ENCODE measurements at places on chromosomes 5 and 9. TPM values are rescaled to one million over a fixed set of nuclear protein-coding genes. Genes with fewer than 3 reads are reported as not detected.

DNA sequence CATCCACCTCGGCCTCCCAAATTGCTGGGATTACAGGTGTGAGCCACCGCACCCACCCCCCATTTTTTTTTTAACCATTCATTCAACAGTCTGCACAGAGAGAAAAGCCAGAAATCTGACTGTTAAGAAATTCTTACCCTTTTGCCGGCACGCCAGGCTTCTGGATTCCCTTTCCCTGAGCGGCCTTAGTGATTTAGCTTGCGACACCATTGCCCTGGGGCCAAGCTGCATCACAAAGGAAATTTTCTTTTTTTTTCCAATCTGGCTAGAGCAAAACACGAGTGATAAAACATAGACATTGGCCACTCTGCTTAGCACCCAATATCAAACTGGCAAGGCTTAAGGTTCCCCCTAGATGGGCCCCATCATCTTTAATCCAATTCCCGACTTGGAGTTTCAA is 21.2 kb upstream of the ATOSB start:
- peak; percentile 39 for DNase-seq

- DNase-seq: no peak
Measured at GRCh38 chr5:163193886-163194285, 243.5 kb upstream of the CCNG1 start.

- DNase-seq: peak; percentile 60
Measured at GRCh38 chr9:4666042-4666699, at the start of gene SPATA6L. Gene SPATA6L (minus strand): TSS chr9:4666480. CDS start chr9:4666250, 230 bp downstream.

DNA sequence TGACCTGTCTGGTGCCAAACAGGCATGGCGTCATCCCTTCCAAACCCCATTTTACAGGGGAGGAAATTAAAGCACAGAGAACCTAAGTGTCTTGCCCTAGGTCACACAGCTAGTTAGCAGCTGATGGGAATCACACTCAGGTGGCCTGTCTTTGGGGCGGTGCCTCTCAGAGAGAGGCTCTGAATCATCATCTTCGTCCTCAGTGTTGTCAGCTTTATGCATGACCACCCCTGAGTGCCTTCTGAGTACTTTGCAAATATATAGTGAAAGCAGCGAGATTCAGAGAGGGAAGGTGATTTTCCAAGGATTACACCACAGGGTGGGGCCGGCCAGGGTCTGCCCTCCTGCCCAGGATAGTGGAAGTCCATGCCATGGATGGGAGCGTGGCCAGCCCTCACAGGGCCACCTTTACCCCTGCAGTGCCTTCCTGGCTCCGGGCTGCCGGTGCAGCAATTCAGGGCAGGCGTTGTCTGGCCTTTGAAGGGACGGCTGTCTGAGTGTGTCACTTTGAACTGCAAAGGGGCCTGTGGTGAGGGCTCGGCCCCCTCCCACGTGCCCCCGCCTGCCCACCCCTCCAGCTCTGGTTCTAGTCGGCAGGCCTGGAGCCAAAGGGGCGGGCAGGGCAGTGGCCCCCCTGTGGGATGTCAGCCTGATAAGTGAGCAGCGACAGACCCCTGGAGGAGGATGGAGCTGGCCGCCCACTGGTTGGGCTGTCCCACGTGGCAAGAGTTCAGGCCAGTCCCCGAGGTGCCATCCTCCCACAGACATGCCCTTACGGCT is 16.9 kb downstream of the LMX1B start:
- DNase-seq: no peak

GRCh38 chr5:116566251-116566650 is 8.4 kb downstream of the SEMA6A start:
- DNase-seq: no peak

DNA sequence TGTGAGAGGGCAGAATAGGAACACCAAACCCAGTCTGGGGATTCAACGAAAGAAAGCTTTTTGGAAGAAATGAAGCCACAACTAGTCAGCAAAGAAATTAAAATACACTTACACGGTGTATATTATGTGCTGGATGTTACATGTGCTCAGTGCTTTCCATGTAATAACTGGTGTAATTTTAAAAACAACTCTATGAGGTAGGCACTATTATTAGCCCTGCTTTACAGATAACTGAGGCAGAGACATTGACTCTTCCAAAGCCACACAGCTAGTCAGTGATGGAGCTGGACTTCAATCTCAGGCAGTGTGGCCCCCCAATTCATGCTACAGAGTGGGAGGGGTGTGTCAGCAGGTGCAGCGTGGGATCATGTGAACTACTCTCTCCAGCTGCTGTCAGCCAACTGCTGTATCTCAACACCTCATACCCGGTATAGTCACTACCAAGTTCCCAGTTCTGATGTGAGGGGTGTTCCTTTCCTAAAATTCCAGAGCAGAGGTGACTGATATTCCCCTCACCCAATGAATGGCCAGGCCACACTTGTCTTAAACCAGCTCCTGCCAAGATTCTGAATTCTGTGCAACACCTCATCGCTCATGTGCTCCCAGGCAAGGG is 33.8 kb upstream of the TJP2 start:
- no peak for DNase-seq

DNA sequence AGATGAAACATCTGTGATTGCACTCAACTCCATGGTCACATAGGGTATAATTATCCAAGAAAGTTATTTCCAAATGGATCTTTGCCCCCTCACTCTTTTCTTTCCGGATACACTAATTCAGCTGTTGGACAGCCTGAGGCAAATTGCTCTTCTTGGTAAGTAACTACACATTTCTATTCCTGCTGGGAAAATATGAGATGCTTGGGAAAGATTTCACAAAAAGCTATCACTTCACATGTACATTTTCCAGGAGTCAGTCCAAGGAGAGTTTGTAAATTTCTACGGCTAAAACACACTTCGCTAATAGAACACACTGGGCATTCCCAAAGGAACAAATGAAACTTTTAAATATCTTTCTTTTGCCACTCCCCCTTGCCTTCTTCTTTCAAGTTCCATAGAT is 123.0 kb upstream of the GRIA1 start:
- peak; percentile 8 for DNase-seq

ARHGEF37 gene
- 0.29 TPM for total RNA-seq

DRD1 gene
- total RNA-seq: not detected

PPP1R26 gene
- total RNA-seq: 0.24 TPM

DNA sequence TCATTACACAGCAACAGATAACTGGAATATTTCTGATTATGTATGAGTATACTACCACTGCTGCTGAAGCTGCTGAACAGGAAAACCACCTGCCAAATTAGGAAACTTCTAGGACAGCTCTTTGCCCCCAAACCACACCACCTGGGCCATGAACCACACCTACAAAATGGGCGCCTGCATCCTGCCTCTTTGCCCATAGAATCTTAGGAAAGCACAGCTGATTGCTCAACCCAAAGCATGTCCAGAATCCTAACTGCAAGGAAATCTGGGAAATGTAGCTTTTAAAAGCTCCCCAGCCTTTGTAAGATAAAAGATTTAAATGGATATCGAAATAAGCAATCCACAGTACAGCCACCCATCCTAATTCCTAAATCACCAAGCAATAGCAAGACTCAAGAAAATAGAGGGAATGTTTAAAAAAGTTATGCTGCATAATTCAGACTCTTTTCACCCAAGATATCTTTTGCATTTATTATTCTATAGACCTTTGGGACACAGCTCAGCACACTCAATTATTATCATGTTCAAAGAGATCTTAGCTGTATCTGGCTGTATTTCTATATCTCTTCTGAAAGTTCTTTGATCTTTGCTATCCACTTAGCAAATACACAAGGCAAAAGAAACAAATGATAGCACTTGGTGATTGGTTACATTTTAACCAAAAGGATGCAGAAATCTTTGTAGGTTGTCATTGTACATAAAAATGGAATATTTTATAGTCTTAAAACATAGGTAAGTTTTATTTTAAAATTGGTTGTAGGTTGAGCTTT is 6.8 kb upstream of the C9orf152 start:
- no peak for DNase-seq

DNA sequence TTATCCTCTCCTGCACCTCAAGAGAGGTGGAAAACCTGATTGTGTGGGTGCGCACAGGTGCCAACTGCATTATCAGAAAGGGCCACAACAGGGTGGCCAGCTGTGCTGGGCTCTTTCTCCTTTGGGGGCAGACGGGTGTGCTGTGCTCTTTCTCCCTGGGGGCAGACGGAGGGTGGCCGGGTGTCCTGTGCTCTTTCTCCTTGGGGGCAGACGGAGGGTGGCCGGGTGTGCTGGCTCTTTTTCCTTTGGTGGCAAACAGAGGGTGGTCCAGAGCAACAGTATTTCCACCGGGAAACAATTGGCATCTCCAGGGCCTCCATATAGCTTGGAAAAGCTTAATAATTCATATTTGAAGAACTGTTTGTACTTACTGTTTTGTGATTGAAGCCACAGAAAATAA is 6.8 kb downstream of the LMX1B start:
- no peak for DNase-seq

CYLC2 gene
- not detected for total RNA-seq

OCLN gene
- 0.59 TPM for total RNA-seq

SHISAL2B gene
- total RNA-seq: not detected

SLC35D2 gene
- 21.3 TPM for total RNA-seq

CACFD1 gene
- total RNA-seq: 2.4 TPM

DNA sequence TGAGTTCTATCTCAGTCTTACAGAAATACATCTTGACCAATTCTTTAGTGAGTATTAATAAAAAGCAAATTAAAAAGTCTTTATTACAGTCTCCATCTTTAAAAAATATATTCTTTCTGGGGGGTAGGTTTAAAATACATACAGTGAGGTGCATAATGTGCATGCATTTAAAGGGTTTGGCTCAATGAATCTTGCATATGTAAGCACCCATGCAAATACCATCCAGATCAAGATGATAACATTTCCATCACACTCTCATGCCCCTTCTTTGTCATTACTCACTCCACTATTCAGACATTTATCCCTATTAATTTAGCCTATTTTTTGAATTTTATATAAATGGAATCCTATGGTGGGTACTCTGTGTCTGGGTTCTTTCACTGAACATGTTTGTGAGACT is 113.0 kb downstream of the APBA1 start:
- no peak for DNase-seq

DNA sequence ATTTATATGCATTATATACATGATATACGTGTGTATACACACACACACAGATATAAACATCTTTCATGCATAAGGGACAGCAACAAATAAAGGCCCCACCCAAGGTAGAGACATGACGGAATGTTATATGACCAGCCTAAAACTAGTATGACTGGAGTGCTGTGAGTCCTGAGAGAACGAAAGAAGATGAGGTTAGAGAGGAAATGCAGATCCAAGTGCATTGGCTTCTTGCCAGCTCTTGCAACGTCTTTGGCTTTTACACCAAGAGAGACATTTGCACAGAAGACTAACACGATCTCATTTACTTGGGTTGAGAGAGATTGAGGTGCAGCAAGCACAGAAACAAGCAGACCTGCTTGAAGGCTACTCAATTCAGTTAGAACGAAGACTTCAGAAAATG is 23.0 kb downstream of the CDH10 start:
- DNase-seq: no peak

BARX1 gene
- not detected for total RNA-seq

- peak; percentile 46 for DNase-seq
Measured at GRCh38 chr5:142611154-142611553, 74.7 kb downstream of the FGF1 start.

GRCh38 chr5:156641686-156642085 is 208.4 kb upstream of the PPP1R2B start:
- DNase-seq: no peak

- DNase-seq: peak; percentile 35
Measured at GRCh38 chr5:150111122-150111521, 24.8 kb upstream of the CSF1R start.

TTC16 gene
- total RNA-seq: not detected

- DNase-seq: no peak
Measured at GRCh38 chr9:29126783-29127182, 1553.5 kb upstream of the C9orf72 start.

DNA sequence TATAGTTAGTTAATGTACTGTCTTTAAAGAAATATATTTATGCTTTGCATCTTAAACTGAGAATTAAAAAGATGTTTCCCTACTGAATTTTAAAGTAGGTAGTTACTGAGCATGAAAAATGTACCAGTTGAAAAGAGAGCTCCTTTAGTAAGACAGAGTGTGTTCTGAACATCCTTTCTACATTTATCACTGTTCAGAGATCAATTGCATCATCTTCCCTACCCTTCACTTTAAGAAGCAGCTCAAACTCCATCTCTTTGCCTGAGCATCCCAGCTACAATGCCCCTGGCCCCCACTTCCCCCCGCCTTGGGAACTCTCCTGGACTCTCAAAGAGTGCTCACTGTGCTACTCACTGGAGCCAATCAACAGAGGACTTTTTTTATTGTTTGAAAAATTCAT is 164.7 kb downstream of the GNAQ start:
- DNase-seq: no peak

CMYA5 gene
- 0.12 TPM for total RNA-seq

DNA sequence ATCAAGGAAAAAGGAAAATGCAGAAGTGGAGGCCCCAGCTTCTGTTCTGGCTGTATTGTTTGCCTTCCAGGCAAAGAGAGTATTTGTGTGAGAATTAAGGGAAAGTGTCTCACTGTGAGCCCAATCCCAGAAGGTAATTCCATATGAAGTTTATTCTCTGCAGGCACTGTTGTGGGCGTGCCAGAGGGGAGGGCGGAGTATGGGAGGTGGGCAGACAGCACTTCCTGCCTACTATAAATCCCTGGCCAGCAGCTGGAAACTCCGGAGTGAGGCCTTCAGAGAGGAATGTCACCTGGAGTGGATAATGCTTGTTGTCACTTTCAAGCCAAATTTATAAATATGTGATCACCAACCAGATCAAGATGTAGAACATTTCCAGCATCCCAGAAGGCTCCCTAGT is 209.5 kb downstream of the ARHGAP26 start:
- peak; percentile 19 for DNase-seq

SLC23A1 gene
- not detected for total RNA-seq

DNA sequence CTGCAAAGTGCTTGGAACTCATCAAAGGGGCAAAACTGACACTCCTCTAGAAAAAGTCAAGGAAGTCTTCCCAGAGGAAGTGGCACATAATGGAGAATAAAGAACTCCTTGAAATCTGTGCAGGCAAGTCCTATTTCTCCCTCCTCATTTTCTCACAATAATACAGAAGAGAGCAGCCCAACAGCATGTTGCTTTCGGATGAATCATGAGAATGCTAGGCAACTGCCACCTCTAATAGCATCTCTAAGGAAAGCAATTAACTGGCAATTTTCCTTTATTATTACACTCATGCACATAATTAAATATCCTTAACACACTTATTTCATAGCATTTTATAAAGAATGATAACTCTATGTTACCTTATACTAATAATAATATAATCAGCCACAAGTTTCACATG is 122.2 kb upstream of the PTGER4 start:
- DNase-seq: no peak

DMGDH gene
- total RNA-seq: not detected

GLDC gene
- 2.0 TPM for total RNA-seq

DNA sequence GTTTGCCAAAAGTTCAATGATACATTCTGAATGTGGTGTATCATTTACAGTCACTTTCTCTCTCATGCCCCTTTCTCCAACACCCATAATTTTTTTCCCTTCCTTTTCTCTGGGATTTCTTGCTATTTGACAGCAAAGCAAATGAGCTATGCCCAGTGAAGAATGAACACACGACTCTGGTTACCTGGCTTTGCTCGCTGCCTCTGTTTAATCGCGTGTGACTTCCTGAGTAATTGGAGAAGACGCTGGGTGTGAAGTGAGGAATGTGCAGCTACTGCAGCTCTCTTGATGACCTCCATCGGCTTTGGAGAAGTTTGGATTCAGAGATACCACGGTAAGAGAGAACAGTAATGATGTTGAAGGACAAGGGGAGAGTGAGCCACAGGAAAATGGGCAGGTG is 651.8 kb downstream of the KIF4B start:
- no peak for DNase-seq

Data from RPMI7951 (cell line).